ENCODE measurements at places on chromosomes 12 and 14.

DNA sequence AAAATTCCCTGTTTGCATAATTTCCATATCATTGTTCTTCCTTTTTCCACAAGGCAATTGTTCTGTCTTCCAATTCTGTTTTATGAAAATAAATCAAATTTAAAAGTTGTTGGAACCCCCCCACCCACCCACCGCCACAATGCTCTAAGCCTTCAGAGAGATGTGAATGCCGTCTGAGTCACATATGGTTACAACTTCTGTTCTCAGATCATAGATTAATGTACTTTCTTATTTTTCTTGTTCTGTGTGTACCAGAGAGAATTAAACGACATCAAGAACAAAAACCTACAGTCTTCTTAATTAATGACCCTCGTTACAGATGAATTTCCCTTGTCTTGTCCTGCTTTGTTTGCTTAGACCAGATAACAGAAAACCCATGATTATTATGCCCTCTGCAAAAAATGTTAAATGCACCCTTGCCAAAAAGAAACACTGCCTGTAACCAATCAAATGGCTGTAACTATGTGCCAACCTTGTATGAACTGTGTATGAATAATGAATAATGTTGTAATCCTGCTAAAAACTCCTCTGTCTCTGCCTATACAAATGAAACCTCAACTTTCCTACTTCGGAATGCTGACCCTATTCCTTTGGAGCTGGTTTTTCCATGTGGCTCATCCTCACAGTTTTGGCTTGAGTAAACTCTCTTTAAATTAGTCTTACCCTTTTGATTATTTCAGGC lies 14.0 kb downstream of the OR6S1 start:
- no peak for ATAC-seq

- no peak for ATAC-seq
These were observed 40.5 kb downstream of the CD163L1 start for GRCh38 chr12:7403466-7403865.

- ATAC-seq, result no peak
These were observed 802.0 kb downstream of the C12orf50 start for GRCh38 chr12:87227162-87227561.

DNA sequence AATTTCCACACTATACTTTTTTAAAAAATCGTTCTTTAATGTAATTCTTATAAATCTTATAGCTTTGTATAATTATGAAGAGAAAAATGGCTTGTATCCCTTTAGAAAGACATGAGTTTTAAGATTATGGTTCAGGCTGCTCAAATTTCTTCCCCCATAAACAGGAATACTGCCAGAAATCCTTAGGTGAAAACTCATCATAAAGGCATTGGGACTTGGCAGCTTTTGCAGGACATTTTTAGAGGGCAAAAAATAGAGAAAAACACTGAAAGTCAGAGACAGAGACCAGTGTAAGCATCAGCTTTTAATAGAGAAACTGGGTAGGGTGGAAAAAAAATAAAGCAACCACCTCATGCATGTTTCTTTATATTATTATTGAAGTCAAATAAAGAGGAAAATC lies 29.1 kb downstream of the LRRK2 start:
- no peak for ATAC-seq

GRCh38 chr12:76762601-76762980 lies 1.3 kb upstream of the ZDHHC17 start:
- ATAC-seq, result no peak

- no peak for ATAC-seq
These were observed 33.9 kb downstream of the CEP290 start for GRCh38 chr12:88108021-88108420.

GRCh38 chr12:57619434-57620244 lies 8.4 kb downstream of the ARHGEF25 start:
- no peak for ATAC-seq

DNA sequence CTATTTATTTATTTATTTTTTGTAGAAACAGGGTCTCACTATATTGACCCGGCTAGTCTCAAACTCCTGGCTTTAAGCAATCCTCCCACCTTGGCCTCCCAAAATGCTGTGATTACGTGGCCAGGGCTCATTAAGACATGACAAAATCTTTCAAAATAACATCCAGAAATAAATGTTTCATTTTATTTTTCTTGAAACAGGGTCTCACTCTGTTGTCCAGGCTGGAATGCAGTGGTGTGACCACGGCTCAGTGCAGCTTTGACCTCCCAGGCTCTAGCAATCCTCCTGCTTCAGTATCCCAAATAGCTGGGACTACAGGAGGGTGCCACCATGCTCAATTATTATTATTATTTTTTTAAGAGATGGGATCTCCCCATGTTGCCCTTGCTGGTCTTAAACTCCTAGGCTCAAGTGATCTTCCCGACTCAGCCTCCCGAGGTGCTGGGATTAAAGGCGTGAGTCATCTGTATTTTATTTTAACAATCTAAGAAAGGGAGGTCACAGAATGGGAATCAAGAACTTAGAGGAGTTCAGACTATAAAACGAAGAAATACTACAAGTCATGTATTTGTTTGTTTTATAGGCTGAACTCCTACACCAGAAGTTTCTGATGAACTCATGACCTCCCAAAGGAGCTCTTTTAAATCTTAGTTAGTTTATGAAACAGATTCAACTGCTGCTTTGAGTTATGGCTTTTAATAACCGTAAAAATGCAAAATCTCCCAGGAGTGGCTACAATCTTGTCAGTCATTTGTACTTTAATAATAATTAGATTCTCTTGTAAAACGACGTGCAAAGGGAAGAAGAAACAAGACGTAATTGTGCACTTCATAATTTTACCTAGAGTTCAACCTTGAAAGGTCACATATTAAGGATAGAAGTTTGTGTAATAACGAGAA lies 2.1 kb upstream of the TMEM263 start:
- no peak for ATAC-seq

DNA sequence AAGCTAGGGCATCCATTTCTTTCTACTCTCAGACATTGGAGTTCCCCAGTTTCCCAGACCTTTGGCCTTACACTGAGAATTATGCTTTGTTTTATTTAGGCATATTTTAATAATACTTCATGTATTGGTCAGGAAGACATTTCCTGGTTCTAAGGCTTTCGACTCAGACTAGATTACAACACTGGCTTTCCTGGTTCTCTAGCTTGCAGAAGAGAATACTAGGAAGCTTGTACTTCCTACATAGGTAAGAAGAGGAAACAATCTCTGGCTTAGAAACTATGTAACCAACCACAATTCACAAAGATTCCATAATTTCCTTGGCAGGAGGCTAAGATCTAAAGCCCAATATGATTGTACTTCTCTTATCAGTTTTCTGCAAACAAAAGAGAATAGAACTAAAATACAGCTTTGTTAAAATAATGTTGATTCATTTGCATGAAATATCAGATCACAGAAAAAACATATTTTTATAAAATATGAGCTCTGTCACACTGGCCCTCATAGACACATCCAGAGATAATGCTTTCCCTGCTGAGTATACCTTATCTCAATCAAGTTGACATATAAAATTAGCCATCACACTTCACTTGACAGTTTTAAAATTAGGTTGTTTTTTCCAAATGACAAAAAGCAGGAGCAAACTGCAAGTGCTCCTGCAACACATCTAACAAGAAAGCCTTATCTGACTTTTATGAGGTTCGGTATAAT lies 30.5 kb downstream of the CLEC2D start:
- no peak for ATAC-seq

GRCh38 chr12:105384916-105385535 lies 54.5 kb downstream of the C12orf75 start:
- ATAC-seq, result no peak

GRCh38 chr14:92236243-92236900 lies 86.6 kb upstream of the SLC24A4 start:
- no peak for ATAC-seq

DNA sequence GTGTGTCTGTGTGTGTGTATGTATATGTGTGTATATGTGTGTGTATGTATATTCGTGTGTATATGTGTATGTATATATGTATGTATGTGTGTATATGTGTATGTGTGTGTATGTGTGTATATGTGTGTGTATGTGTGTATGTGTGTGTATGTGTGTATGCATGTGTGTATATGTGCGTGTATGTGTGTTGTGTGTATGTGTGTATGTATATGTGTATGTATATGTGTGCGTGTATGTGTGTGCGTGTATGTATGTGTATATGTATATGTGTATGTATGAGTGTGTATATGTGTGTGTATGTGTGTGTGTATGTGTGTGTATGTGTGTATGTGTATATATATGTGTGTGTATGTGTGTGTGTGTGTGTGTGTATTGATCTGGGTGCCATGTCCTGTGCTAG lies 31.8 kb upstream of the SLC10A1 start:
- ATAC-seq, result no peak

- ATAC-seq, result no peak
These were observed 872 bp downstream of the VSX2 start for GRCh38 chr14:74239848-74240793.

DNA sequence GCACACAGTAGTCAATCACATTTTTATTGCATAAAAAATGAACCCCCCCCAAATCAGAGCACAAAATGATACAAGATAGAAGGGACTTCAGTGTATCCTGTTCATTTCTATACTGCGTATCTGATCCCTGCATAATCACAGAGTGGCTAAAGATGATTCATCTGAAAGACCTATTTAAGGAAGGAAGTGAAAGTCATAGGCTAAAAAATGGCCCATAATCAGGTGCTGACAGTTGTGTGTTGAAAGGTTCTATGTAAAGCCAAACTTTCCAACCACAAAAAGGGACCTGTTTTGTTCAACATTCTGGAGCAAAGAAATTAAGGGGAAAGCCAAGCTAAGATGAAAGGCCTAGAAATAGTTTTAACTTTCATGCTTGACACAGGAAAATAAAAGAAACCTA lies 147.8 kb upstream of the ATP2B1 start:
- no peak for ATAC-seq

GRCh38 chr12:124147575-124147974 lies 147.3 kb upstream of the RFLNA start:
- ATAC-seq, result no peak

GRCh38 chr14:44151130-44151820 lies 355.8 kb downstream of the FSCB start:
- ATAC-seq, result no peak

DNA sequence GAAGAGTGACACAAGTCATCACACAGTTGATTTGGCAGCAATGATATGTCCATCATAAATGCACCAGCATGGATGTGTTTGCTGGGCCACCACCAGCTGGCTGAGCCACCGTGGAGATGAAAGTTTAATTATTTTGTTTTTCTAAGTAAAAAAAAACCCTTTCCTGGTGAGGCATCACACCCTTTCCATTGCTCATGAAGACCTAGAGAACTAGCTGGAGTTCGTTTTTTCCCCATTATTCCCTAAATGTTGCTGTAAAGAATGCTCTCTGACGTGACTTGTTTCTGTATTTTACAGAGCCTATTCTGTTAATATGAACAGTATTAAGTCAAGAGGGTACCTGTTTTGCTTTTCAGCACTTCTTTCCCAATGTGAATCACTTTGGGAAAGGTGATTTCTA lies 257.9 kb downstream of the MSRB3 start:
- no peak for ATAC-seq

DNA sequence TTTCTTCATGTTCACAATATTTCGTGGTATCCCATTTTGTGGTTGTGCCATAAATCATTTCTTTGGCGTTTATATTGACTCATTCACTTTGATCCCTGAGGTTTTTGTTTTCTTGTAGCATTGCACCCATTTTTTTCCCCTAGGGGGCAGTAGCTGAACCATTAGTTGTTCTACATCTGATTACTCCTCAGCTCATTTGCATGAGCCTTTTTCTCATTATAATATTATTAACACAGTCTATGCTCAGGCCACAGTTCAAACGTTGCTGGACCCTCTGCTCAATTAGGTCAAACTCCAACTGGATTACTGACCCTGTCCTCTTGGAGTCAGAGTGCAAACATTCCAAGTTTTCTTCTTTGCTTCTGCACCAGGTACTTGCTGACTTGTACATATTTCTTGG lies 475.4 kb upstream of the SEL1L start:
- no peak for ATAC-seq

GRCh38 chr14:81406863-81407262 lies 6.7 kb upstream of the STON2 start:
- peak; percentile 55 for ATAC-seq

GRCh38 chr12:66210840-66211239 lies 21.8 kb downstream of the IRAK3 start:
- no peak for ATAC-seq

DNA sequence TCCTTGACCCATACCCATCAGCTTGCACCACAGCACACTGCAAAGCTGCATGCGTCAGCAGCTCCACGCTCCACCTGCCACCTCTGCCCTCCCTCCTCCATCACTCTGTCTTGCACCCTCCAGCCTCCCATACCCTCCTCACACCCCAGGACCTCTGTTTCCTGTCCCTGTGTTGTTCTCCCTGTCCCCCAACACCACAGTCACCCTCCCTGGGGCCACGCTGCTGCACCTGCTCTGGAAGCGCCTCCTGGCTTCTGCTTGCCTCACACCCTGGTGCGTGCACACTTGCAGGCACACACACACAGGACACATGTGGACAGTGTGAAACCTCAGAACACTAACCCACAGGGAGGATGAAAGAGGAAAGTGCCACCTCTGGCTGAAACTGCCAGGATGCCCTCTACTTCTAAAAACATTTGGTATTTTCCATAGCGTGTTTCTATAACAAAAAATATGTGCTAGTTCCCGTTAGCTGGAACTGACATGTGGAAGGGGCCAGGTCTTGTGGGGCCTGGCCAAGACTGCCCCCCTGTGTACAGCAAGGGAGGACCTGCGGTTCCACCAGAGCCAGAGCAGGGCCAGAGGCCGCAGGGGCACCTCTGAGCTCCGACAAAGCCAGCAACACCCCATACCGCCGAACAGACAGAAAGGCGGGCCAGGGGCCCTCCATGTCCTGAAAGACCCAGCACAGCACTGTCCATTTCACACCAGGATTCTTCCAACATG lies 10.0 kb downstream of the BRF1 start:
- no peak for ATAC-seq

GRCh38 chr12:66288121-66288520 lies 14.2 kb upstream of the HELB start:
- ATAC-seq, result no peak

- ATAC-seq, result no peak
These were observed 10.9 kb upstream of the DLK1 start for GRCh38 chr14:100715803-100716202.

GRCh38 chr14:44945264-44945663 lies 16.5 kb downstream of the KLHL28 start:
- ATAC-seq, result no peak

GRCh38 chr12:49553512-49554088 lies 14.3 kb downstream of the MCRS1 start:
- ATAC-seq, result no peak
